ENCODE measurements at places on chromosomes 1 and 21. TPM values are rescaled to one million over a fixed set of nuclear protein-coding genes. Genes with fewer than 3 reads are reported as not detected.

The TNNI3K gene
- total RNA-seq: 4.6 TPM

The C1QA gene
- total RNA-seq: 80.3 TPM

The CNKSR1 gene
- 0.82 TPM for total RNA-seq

The TMEM125 gene
- total RNA-seq: not detected
